ENCODE measurements at places on chromosomes 12 and 14.

DNA sequence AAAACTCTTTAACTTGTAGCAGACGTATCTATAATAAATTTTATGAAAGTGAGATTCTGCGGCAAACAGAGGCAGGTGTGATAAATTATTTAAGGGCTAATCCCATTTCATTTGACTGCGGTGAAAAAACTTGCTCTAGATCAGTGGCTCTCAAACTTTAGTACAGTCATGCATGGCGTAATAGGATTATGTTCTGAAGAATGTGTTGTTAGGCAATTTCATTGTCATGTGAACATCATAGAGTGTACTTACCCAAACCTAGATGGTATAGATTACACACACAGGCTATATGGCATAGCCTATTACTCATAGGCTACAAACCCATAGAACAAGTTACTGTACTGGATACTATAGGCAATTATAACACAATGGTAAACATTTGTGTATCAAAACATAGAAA lies 83.7 kb downstream of the HEATR5A start:
- H3K4me3 ChIP-seq = no peak overlapping the region
- no peaks in the 10 kb centered on the region for H3K36me3 ChIP-seq
- no peaks in the 10 kb centered on the region for H3K27me3 ChIP-seq
- H3K4me1 ChIP-seq = peaks cover 8% of the 10 kb centered on the region
- DNase-seq = no peak

DNA sequence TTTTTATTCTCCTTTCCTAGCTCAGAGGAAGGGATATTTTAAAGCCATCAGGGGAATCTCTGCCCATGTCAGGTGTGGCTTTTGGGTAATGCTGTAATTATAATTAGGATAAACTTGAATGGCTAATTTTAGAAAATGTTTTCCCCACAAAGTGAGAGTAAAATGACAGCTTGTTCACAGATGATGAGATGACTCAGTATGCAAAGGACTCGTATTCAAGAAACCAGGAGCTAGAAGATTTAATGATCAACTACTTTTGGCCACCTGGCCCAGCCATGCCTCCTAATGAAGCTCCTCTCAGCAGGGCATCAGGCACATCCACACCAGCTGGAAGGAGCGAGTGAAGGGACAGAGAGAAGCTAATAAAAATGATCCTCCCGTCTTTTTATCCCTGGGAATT lies 29.0 kb upstream of the PLEKHG7 start:
- no peaks in the 10 kb centered on the region for H3K36me3 ChIP-seq
- no peaks in the 10 kb centered on the region for H3K27me3 ChIP-seq
- H3K4me3 ChIP-seq = no peak overlapping the region
- no peak overlapping the region for H3K27ac ChIP-seq

GRCh38 chr14:68384881-68385280 lies 408.0 kb downstream of the ZFP36L1 start:
- H3K36me3 ChIP-seq = no peaks in the 10 kb centered on the region
- no peak for DNase-seq
- peak overlapping the region; percentile 77 for H3K27ac ChIP-seq
- no peak overlapping the region for H3K4me3 ChIP-seq

DNA sequence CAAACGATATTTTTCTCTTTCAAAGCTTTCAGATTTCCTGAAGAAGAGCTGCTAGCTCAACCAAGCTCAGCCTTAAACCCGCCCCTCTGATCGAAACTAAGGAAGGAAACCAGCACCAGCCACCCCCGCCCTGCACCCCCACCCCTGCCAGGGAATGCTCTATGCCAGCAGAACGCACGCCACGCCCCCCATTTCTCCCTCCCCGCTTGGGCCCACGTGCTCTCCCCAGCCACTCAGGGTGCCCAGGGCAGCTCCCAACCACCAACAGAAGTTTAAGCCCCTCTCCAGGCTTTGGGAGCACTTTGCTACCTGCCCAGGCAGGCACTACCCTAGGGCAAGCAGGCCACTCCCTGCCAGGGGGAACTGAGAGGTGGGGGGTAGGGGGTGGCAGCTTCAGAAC lies 18.8 kb upstream of the KRT78 start:
- H3K36me3 ChIP-seq = no peaks in the 10 kb centered on the region
- H3K27me3 ChIP-seq = no peaks in the 10 kb centered on the region
- no peak overlapping the region for H3K4me3 ChIP-seq
- peaks cover 3% of the 10 kb centered on the region for H3K4me1 ChIP-seq
- no peak for DNase-seq

GRCh38 chr12:76318773-76319594 lies 29.2 kb downstream of the BBS10 start:
- no peak for DNase-seq
- no peak overlapping the region for H3K4me3 ChIP-seq
- no peak overlapping the region for H3K27ac ChIP-seq
- no peaks in the 10 kb centered on the region for H3K36me3 ChIP-seq

- H3K4me3 ChIP-seq = no peak overlapping the region
- no peak for DNase-seq
- H3K27ac ChIP-seq = no peak overlapping the region
- H3K4me1 ChIP-seq = peaks cover 84% of the 10 kb centered on the region
- H3K36me3 ChIP-seq = no peaks in the 10 kb centered on the region
- no peaks in the 10 kb centered on the region for H3K27me3 ChIP-seq
Measured at GRCh38 chr12:56720731-56721151, 4.4 kb downstream of the NACA start.

DNA sequence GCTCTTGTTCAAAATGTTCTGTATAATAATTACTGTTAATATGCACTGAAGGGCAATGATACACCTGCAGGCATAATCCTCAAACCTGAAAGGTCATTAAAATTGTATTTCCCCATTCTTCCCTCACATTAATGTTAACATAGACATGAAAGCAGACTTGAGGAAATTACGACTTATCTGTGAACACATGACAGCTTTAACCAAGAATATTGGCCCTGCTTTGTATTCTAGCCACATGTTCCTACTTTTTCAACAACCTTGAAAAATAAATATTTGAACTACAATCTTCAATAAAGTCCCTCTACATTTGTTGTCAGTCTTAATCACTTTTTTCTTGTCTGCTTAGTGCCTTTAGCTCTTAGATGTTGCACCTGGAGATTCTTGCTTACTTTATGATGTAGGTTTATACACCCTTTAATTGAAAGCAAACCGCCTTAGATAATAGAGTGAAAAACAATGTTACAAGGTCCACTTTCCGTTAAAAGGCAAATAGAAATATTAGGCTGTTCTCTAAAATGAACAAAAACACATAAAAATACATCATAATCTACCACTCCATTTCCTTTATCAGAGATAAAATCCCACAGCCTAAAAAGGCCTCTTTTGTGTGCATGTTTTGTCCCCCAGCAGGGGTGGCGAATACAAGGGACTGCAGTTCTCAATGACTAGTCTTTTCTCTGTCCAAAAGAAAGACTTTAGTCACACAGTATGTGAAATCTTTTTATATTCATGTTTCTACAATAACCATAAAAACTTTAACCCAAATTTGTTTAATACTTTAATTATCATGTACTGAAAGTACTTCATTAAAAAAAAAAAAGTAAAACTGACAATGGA lies 55.9 kb downstream of the ZFC3H1 start:
- no peak for DNase-seq
- H3K4me3 ChIP-seq = no peak overlapping the region
- H3K27me3 ChIP-seq = no peaks in the 10 kb centered on the region

DNA sequence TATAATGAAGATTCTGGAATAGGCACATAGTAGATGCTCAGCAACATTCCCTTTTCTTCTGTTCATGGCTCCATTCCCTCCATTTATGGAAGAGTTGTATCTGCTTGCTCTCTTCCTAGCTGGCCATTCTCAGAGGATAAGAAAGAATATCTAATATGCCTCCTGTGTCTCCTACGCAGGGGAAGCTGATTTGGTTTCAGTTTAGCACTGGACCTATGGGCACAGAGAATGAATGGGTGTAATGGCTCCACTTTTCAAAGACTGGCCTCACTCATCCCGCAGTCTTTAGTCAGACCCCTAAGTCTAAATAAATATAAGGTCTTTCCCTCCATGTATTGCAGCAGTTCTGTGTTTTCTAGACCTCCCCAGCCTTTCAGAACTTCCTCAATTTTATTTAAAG lies 2.0 kb downstream of the PKP2 start:
- H3K36me3 ChIP-seq = no peaks in the 10 kb centered on the region
- peaks cover 49% of the 10 kb centered on the region for H3K4me1 ChIP-seq
- H3K27ac ChIP-seq = no peak overlapping the region
- no peaks in the 10 kb centered on the region for H3K27me3 ChIP-seq
- no peak overlapping the region for H3K4me3 ChIP-seq

DNA sequence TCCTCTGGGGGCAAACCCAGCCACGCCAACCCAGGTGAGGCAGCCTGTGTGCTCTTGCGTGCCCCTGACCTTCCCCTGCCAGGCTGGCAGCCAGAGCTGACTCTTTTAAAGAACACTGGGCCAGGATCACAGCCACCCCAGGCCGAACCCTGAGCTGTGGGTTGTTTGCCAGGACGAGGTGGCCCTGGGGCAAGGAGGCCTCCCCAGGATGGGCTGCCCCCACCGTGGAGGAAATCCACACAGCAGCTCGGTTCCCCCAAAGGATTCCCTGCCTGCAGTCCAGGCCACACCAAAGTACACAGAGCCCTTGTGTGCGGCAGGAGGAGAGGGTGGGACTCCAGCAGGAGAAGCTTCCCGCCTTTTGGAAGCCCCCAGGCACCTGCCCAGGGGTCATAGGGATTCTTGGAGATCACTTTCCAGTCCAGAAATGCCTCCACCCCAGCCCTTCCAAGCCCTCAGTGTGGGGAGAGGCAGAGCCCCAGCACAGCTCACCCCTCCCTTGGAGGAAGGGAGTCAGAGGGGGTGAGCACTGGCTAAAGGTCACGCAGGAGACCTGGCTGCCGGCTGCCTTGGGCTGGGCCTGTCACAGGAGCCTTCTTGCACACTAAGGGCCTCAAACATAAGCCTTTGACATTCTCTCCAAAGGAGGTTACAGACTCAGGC lies 115.6 kb downstream of the CALM1 start:
- no peaks in the 10 kb centered on the region for H3K27me3 ChIP-seq
- no peaks in the 10 kb centered on the region for H3K36me3 ChIP-seq
- DNase-seq = no peak
- H3K4me1 ChIP-seq = peaks cover 69% of the 10 kb centered on the region
- peak overlapping the region; percentile 66 for H3K27ac ChIP-seq

DNA sequence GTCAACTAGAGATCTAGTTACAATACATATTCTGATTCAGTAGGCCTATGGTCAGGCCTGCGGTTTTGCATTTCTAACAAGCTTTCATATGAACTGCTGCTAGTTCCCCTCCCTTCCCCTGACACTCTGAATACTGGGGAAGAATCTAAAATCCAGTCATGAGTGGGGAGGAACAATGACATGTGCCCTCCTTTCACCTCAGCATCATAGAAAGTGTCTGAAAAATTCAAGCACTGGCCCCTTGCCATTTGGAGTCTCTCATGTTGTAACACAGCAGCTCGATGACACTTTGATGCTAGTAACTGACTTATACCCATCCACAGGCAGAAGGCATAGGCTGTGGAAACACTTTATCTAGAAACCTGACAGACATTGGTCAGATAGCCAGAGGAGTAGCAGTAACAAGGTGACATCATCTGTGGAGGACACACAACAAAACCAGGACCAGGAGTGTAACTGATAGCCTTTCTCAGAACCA lies 161.9 kb upstream of the RASSF8 start:
- H3K4me3 ChIP-seq = no peak overlapping the region
- DNase-seq = no peak
- no peak overlapping the region for H3K27ac ChIP-seq
- no peaks in the 10 kb centered on the region for H3K27me3 ChIP-seq

GRCh38 chr14:104639885-104640548 lies 35.4 kb upstream of the TMEM179 start:
- H3K4me1 ChIP-seq = peaks cover 12% of the 10 kb centered on the region
- H3K27me3 ChIP-seq = no peaks in the 10 kb centered on the region
- H3K36me3 ChIP-seq = no peaks in the 10 kb centered on the region
- no peak overlapping the region for H3K27ac ChIP-seq

DNA sequence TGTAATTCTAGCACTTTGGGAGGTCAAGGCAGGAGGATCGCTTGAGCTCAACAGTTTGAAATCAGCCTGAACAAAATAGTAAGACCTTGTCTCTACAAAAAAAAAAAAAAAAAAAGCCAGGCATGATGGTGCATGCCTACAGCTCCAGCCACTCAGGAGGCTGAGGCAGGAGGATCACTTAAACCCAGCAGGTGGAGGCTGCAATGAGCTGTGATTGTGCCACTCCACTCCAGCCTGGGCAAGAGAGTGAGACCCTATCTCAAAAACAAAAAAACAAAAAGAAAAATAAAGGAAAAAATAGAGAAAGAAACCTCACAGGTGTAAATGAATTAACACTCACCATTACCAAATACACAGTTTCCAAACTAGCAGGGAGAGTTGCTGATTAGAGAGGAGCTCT lies 34.2 kb upstream of the TUBA1A start:
- DNase-seq = no peak
- H3K4me3 ChIP-seq = no peak overlapping the region
- peak overlapping the region; percentile 78 for H3K27ac ChIP-seq
- no peaks in the 10 kb centered on the region for H3K27me3 ChIP-seq
- no peaks in the 10 kb centered on the region for H3K36me3 ChIP-seq
- no peaks in the 10 kb centered on the region for H3K4me1 ChIP-seq

GRCh38 chr14:95494456-95494855 lies 22.0 kb downstream of the SYNE3 start:
- H3K36me3 ChIP-seq = no peaks in the 10 kb centered on the region
- H3K4me1 ChIP-seq = no peaks in the 10 kb centered on the region
- no peak for DNase-seq
- H3K4me3 ChIP-seq = no peak overlapping the region
- no peak overlapping the region for H3K27ac ChIP-seq

DNA sequence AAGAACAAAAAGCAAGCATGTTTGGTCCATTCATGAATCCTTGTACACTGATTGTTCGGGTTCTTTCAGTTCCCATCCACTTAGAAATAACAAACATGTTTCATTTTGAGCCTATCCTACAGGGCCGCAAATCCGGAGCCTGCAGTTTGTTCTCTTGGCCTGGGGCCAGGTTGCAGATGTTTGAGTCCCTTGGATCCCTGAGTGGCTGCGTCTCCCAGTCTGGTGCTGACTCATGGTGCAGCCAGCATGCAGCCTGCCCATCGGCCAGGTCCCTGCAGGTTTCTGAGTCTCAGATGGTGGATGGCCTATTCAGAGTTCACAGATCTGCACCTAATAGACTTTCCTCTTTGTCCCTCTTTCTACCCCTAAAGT lies 1.9 kb upstream of the DYNC1H1 start:
- H3K27me3 ChIP-seq = no peaks in the 10 kb centered on the region
- no peaks in the 10 kb centered on the region for H3K36me3 ChIP-seq
- H3K4me1 ChIP-seq = peaks cover 46% of the 10 kb centered on the region
- peak; percentile 84 for DNase-seq
- no peak overlapping the region for H3K4me3 ChIP-seq
- H3K27ac ChIP-seq = peak overlapping the region; percentile 3

DNA sequence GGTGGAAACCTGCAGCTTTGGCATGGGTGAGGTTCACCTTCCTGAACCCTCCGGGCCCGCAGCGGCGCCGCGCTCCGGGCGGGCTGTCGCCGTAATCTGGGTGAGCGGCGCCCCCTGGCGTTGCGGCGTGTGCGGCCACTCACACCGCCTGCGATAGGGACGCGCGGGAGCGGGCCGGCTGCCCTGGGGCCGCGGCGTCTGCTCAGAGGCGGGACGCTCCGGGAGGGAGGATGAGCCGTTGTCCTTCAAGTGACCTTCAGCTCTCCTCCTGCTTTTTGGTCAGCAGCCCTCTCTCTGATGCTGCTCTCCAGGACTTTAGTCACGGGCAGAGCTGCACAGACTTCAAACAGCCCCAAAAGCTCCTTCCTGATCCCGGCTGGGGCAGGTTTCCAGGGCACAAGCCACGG lies 211.7 kb upstream of the FKBP4 start:
- DNase-seq = peak; percentile 47
- H3K27ac ChIP-seq = no peak overlapping the region
- no peaks in the 10 kb centered on the region for H3K27me3 ChIP-seq
- H3K36me3 ChIP-seq = no peaks in the 10 kb centered on the region
- H3K4me3 ChIP-seq = no peak overlapping the region

Measured in body of pancreas (tissue), 4 donors.